Right forelimb (tissue), 1 donor: ENCODE measurements at places on chromosomes 11 and 22.

DNA sequence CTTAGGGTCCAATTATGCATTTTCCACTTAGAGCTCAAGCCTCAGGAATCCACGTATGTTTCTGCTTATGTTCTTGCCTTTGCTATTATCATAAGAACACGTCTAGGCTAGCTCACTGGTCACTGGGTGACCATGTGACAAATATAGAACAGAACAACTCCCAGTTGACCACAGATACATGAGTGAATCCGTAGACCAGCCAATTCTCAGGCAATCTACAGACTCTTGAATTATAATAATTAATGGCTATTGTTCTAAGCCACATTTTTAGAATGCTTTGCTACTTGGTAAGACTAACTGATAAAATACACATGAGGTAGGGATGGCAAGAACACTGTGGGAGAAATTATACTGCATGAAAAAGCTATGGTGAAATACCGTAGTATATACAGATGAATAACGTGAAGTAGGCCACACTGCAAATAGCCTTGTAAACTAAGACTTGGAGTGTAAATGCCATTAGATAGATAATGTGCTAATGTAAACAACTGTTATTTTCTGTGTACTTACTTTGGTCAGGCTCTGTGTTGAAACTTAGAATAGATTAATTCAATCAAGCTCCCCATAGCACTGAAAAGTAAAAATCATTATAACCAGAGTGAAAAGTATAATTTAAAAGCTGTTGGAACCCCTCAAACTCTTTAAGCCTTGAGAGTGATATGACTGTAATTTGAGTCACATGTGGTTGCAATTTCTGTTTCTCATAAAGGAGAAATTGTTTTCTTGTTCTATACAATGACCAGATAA lies 366.2 kb upstream of the CCDC179 start:
- no peak for DNase-seq

DNA sequence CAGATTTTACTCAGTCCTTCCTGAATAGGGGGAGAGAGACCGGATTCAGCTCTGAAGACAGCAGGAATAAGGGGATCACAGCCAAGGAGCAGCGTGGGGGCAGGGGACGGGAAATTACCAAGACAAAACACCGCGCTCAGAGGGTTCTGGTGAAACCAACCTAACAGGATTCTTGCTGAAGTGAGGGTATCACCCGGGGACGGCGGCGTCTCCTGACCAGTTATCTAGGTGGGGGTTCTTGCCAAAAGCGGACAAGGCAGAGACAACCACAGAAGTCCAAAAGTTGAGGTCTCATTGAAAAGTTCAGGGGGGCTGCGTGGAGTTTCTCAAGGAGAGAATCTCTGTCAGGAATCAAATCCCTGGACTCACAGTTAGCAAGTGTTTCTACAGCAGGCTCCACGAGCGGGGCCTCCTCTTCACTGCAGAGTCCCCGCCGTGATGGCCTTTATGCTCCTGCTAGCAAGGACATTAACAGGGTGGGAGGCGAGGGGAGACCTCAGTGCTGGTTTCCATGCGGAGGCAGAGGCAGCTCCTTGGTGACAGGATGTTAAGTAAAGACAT lies 291.0 kb downstream of the BRD1 start:
- no peak for DNase-seq

DNA sequence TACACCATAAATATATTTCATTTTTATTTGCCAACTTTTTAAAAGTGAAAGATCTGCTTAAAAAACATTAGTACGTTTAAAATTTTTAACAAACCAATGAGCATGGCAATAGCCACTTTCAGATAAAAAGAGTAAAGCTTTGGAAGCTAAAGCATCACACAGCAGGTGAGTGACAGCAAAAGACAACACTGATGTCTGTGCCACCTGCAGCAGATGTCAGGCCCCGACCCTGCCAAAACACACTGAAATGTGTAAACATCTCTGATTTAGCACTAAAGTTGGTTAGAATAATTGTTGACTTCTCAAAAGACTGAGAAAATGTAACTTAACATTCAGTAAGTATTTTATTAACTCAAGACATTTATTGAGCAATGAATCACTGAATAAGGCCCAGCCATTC lies 232.9 kb downstream of the DLG2 start:
- DNase-seq = no peak

DNA sequence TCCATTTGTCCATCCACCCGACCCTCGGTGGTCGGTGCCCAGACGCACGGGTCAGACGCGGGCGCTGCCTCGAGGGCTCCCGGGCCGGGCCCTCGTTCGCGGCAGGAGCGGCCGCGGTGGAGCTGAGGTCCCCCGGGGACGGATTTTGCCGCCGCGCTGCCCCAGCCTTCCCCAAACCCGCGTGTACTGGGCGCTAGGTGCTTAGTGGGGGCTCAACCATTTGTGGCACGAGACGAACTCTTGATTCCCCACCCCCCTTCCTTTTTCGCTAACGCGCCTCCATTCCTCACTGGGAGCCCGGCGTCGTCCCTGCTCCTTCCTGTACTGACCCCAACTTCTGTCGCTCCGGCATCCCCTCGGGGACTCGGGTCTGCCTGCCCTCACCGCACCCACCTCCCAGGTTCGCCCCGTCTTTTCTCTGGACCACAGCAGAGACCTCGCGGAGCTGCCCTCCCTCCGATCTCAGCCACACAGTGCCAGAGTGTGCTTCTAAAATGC lies 789 bp upstream of the CBX7 start:
- DNase-seq = peak; percentile 45

- no peak for DNase-seq
Observed at GRCh38 chr11:130144141-130144540, 15.4 kb upstream of the ST14 start.

GRCh38 chr11:112298535-112298934 lies 37.9 kb upstream of the PLET1 start:
- no peak for DNase-seq

GRCh38 chr11:76597533-76598425 lies 72.8 kb downstream of the LRRC32 start:
- no peak for DNase-seq

DNA sequence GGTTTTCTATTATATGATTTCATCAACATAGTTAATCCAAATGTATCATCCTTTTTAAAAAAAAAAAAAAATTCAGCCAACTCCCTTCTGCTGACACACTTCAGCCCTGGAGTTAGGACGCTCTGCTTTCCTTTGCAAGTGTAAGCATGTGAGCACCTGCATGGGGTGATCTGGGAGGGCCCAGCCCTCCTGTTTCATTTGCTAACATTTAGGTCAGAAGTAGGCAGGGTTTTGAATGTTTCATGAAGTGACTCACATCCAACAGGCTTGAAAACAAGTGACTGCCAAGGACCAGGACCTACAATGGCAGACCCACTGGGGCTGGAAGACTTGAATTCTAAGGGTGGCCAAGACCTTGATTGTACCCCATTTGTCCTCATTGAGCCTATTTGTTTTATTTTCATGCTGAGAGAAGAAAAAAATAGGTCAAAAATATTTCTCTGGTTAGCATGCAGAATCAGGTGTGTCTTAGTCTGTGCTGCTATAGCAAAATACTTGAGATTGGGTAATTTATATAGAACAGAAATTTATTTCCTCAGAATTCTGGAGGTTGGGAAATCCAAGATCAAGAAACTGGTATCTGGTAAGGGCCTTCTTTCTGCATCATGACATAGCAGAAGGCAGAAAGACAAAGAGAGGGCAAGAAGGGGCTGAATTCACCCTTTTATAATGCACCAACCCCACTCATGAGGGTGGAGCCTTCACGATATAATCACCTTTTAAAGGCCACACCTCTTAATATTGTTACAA lies 137.6 kb downstream of the CD44 start:
- DNase-seq = no peak

DNA sequence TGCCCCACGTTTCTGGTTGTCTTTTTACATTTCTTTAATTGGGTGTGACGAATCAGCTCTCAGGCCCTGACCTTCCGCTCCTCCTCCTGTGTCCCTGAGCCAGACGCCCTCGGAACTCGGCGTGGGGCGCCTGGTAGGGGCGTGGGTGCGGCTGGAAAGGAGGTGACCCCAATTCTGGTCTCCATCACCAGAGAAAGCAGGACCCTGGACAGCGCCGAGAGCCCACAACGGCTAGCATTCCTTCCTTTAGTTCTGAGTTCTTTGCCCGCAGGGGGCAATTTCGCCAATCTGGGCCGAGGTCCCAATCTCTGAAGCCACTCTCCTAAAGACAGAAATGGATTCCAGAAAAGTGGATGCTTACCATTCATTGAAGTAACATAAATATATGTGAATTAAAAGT lies 11.7 kb upstream of the RBMXL2 start:
- no peak for DNase-seq

DNA sequence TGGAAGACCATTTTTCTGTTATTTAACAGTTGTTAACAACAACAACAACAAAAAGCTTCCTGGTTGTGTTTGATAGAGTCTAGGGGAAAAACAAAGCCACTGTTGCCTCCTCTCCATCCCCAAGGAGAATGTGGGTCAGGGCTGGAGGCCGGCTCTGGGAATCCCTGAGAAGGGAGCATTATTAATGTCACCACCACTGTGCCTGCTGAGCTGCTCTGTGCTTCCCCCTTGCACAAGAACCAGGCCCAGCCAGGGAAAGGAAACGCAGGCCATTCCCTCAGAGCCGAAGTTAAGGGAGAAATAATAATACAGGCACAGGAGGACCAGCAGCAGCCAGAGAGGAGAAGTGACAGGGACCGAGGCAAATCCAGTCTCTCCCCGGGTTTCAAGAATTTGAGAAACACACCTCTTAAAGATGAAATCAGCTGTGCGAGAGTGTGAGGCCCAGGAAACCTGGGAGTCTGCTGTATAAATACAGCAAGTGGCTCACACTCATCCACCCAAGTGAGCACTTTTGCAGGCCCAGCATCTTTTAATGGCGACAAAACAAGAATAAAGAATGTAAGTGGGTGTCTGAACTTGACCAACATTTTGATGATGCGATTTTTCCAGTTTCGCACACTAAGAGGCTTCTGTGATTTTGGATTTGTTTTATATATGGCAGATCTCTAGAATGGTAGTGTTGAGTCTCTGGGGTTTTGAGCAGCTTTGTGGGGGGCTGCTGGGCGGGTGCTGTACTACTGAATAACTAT lies 539.2 kb downstream of the NTM start:
- no peak for DNase-seq

GRCh38 chr11:86617502-86617901 lies 54.9 kb downstream of the ME3 start:
- no peak for DNase-seq

DNA sequence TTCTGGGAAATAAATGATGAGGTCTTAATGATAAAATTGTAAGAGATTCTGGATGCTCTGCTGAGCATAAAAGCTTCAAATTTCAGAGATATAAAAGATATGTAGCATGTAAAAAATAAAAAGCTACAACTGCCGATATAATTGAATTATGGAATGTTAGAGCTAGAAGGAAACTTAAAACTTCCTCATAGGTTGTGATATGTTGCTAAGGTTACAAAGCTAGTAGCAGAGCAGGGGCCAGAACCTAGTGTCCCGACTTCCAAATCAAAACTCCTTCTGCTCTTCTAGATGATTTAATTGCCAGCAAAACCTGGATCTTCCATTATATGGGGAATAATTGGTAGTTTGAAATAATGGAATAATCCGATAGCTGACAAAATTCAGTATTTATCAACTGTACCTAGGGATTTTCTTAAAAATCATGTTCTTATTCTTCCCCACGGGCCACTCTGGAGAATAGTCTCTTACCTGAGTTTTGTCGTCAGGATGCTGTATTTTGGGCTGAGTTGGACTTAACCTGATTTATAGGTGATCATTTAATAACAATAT lies at the start of gene ASCL3:
Gene ASCL3 (minus strand): TSS at position 499 of the 549 bp plus-strand sequence. CDS start 4,855 bp downstream, outside the sequence.
- no peak for DNase-seq

GRCh38 chr11:117766026-117766425 lies 31.0 kb downstream of the DSCAML1 start:
- DNase-seq = no peak

- peak; percentile 56 for DNase-seq
Observed at GRCh38 chr11:85643191-85643614, 4.6 kb upstream of the TMEM126A start.

GRCh38 chr11:77617892-77618291 lies 19.7 kb downstream of the CLNS1A start:
- no peak for DNase-seq

DNA sequence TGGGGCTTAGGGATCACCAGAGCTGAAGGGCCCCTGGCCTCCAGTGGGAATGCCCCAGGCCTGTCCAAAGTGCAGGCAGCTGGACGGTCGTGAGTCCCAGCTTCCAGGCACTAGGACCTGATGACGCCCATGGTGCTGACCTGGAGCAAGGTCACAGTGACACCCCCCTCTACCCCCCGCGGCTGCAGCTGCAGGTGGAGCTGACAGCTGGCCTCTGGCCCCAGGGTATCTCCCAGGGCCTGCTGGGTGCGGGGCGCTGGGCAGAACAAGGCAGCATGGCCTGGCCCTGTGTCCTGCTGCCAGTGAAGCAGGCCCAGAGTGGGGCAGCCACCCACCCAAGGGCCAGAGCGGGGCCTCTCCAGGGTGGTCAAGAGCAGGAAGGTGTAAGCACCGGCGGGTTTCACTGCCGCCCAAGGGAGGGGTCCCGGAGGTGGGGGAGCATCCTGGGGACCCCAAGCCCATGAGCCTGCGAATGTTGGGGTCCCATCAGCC lies 553 bp upstream of the TCIRG1 start:
- DNase-seq = no peak

- no peak for DNase-seq
Observed at GRCh38 chr11:74321487-74322188, 10.2 kb upstream of the P4HA3 start.

DNA sequence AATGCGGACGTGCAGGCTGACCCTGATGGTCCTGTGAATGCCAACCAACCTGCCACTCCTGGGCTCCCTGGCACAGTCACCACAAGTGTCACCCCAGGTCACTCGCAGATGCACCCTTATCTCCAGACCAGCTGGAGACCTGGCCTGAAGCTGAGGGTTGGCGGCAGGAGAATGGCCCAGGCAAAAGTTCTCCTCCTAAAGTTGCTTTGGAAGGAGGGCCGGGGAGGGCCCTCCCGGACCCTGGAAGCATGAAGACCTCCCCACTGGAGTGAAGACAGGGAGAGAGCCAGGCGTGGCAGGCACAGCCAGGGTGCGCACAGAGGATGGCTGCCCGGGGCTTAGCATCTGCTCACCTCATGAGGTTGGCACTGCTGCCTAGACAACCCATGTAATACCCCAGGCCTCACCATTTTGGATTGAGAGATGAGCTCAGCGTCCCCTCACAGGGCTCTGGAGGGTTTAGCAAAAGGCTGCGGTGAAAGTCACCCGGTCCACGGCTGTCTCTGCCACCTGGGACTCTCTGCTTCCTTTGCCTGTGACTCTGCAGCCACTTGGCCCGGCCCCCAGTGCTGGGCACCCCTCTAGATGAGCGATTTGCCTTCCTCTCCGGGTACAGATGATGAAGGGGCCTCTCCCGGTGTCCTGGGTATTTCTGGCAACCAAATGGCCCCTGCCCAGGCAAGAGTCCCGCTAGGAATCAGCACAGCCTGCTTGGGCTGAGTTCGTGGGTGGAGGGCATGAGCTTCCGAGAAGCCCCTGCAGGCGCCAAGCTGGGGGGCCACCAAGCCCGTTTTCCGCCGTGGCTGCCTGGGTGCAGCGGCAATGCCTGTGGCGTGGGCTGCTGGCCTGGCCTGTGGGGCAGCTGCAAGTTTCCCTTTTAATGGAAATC lies 48.3 kb upstream of the SEPTIN5 start:
- no peak for DNase-seq

DNA sequence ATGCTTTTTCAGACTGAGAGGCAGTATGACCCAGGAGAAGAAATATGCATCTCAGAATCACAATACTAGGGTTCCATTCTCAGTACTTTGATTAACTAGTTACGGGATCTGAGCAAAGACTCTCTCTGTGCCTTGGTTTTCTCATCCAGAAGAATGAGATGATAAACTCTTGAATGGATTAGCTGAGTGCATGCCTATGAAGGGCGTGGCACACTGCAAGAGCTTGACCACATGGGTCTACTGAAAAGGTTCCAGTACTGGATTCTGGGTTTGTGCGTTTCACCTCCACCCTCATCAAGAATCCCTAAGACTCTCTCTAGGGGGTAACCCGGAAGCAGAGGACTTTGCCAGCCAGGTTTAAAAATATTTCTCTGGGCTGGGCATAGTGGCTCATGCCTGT lies 25.6 kb downstream of the PGA5 start:
- no peak for DNase-seq
